GM19239 (cell line): ENCODE measurements at places on chromosomes 5 and 9.
A peak's percentile ranks its signal among the peaks of the same experiment; 100 is the strongest.

DNA sequence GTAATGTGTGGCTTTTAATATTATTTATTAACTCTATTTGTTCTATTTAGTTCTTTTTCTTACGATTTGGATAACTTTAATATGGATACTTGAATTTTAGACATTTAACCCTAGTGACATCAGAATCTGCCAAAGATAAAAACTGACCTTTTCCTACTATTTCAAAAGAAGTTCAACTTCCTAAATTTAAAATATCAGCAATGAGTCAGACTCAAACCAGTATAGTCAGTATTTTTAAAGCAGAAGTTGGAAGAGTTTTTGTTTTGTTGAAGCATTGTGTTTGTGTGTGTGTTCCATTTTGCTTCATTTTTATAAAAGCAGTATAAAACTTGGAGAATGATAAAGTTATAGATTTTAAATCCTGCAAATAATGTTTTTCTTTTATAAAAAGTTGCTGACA is 251.8 kb upstream of the RASA1 start:
- DNase-seq: no peak

DNA sequence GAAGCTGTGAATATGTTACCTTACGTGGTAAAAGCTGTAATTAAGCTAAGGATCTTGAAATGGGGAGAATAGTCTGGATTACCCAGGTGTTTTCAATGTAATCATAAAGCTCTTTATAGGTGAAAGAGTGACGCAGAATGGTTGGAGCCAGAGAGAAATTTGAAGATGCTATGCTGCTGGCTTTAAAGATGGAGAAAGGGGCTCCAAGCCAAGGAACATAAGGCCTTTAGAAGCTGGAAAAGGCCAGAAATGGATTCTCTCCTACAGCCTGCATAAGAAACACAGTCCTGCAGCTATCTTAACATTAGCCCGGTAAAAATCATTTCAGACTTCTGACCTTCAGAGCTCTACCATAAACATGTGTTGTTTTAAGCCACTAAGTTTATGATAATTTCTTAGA is 243.3 kb upstream of the VLDLR start:
- no peak for DNase-seq

GRCh38 chr5:3325972-3326840 is 269.4 kb upstream of the IRX1 start:
- DNase-seq: no peak

- no peak for DNase-seq
Observed at GRCh38 chr5:109146591-109146990, 263.2 kb downstream of the PJA2 start.

DNA sequence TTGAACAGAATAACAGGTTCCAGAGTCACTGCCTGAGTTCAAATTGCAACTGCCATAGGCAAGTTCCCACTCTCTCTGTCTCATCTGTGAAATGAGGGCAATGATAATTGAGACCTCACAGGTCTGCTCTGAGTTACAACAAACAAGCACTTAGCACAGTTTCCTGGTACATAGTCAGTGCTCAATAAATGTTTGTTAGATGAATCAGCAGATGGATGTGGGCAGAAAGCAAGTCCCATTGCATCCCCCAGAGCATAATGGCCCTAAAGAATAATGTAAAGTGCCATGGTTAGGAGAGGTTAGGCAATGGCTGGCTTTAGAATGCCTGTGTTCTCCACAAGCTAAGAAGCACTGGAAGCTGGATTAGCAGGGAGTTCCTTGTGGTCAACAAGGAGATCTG is 136.5 kb upstream of the LARP1 start:
- no peak for DNase-seq

DNA sequence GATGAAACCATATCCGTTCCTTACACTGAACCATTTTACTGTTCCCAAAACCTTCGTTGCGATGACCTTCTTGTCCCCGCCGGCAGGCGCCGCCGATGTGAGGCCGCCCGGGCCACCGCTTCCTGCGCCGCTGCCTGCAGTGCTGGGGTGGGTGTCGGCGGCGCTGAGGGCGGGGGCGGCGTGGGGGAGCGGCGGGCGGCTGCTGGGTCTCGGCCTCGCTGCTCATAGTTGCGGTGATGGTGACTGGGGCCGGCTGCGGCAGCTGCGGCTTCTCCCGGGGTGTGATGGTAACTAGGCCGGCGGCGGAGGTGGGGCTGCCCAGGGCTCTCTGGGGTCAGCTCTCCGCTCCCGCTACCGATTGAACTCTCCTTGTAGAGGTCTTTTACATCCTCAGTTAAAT is 14.1 kb upstream of the OR2S2 start:
- no peak for DNase-seq

DNA sequence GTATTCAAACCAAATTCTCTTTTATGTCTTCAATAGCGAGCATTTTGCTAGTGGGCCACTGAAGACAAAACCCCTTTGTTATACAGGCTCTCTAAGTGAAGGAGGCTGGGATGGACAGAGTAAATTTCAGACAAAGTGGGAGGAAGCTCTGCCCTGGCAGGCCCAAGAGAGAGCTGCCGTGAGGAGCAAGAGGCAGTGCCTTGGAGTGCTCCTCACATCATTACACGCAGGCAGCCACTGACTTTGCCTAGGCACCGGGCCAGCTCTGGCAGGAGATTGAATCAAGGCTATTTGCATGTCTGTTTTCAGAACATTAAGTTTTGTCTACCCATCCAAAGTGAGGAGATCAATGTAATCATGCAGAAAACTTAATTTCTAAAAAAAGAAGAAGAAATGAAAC is 167.7 kb downstream of the CCDC192 start:
- no peak for DNase-seq

GRCh38 chr5:11247224-11247623 is 486.2 kb upstream of the DAP start:
- DNase-seq: no peak

DNA sequence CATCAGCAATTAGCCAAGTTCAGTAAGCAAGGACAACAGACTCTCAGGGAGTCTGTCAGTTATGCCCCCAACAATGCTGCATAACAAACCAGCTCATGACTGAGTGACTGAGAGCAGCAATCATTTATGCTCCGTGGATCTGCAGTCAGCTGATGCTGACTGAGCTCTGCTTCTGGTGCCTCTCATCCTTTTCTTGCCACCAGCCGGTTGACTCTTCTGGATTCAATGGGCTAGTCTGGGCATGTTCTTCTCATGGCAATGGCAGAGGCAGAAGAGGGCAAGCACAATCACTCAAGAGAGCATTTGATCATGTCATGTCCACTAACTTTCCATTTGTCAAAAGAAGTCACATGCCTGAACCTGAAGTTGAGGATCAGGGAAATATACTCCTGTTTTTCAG is 157.0 kb upstream of the NTRK2 start:
- DNase-seq: no peak

DNA sequence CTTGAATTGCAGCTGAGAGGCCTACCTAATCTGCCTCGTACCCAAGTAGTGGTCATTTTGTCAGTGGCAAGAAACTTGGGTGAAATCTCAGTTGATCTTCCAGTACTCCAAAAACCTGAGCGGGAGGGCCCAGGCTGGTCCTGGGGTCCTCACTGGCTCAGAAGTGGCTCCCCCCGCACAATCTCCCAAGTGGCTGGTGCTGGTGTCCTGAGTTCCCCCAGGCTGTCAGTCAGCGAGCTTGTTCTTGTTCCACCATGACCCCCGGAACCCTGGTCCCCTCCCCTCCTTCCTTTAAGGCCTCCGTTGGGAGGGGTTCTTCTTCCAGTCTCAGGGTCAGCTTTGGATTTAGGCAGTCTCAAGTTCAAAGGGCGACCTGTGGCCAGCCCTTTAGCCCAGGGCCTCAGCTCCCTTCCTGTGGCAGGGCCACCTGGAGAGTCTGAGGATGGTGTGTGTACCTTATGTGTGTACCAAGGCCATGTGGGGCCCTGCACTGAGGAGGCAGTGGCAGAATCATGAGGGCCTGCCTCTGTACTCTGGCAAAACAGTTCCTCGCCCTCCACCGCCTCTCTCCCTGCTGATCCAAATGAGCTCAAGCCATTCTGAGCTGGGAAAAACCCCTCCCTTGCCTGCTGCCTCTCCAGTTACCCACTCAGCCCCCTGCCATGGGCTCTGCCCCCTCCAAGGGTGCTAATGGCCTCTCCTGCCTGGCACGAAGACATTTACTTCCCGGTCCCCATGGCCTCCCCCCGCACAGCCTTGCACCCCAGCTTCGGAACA is 4.5 kb upstream of the DBN1 start:
- no peak for DNase-seq

GRCh38 chr9:29648601-29649000 is 2075.3 kb upstream of the C9orf72 start:
- DNase-seq: no peak

- no peak for DNase-seq
Observed at GRCh38 chr9:69293156-69293555, 31.9 kb upstream of the ENTREP1 start.

- no peak for DNase-seq
Observed at GRCh38 chr9:121774715-121775613, 123.5 kb downstream of the DAB2IP start.

GRCh38 chr5:102048940-102049339 is 247.1 kb downstream of the SLCO4C1 start:
- no peak for DNase-seq

- DNase-seq: no peak
Observed at GRCh38 chr5:72796001-72796400, 20.5 kb upstream of the TNPO1 start.

DNA sequence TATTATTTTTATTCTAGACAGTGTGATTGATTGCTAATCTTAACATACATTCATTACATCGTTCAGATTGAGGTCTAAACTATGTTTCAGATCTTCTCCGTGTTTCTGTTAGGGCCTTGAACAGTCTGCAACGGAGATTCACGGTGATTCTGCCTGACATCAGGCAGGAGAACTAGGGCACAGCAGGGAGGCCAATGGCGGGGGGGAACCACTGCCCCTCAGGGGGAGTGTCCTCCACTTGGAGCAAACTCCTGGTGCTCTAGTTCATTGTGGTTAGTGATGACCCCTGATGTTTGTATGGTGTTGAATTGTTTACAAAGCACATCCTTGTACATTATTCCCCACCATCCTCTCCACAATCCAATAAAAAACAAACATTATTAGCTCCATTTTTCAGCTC is 173.5 kb downstream of the ZNF608 start:
- no peak for DNase-seq

- peak; percentile 10 for DNase-seq
Observed at GRCh38 chr5:65825408-65826328, 100.7 kb upstream of the ERBIN start.

DNA sequence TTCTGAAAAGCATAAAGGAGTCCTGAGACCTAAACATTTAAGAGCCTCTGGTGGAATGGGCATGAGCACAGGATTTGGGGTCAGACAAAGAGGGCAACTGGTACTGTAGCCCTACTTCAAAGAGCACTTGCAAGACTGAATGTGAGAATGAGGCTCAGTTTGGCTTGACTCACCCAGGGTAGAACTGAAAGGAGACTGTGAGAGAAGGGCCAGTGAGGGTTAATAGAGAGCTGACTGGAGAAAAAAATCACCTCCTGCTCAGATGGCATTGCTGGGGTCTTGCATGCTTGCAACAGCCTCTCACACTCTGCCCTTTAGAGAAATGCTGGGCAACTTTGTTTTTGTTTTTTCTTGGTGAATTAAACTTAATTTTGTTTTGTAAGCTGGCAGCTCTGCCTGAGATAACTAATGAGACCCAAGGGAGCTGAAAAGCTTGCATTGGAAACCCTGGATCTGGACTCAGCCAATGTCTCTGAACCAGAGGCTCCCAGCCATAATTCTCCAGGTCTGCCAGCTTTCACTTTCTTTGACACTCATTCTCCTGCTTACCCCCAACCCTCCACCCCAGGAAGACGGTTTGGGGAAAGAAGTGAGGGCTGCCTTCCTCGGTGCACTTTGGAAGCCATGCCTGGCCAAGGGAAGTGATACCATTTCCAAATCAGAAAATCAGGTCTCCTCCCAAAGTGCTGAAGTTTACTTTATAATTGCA is 161.1 kb upstream of the PANK3 start:
- DNase-seq: no peak

DNA sequence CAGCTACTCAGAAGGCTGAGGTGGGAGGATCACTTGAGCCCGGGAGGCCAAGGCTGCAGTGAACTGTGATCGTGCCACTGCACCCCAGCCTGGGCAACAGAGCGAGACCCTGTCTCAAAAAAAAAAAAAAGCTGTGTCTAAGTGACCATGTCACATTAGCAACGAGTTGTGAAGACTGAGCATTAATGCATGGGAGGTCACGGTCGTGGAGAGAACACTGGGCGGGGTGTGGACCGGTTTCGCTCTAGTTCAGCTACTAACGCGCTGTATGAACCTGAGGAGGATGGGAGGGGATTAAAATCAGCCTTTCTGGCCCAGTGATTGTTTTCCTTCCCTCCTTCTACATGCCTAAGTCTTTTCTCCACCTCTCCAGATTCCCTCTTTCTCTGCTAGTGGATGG is 56.7 kb upstream of the CARTPT start:
- DNase-seq: no peak

DNA sequence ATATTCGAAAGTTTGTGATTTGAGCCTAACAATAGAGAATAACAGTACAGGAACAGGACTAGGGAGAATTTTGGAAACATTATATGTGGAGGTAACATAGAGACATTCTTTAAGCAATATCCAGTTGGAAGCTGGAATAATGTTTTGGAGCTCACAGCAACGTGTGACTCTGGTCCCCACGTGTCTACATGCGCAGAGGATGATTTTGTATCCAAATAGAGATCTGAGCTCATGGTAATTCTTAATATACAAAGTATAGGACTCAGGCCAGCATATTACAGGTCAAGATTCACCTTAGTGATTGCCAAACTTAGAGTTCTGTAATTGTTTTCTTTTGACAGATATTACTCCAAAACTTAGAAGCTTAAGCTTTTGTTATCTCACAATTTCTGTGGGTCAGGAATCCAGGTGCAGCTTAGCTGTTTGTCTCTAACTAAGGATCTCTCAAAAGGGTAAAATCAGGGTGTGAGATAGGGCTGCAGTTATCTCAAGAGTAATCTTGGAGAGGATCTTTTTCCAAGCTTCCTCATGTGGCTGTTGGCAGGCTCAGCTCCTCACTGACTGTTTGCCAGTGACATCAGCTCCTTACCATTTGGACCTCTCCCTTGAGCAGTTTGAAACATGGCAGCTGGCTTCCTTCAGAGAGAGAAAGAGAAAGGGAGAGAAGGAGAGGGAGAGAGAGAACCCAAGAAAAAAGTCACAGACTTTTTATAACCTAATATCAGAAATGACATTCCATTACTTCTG is 272.0 kb upstream of the ZNF462 start:
- no peak for DNase-seq

DNA sequence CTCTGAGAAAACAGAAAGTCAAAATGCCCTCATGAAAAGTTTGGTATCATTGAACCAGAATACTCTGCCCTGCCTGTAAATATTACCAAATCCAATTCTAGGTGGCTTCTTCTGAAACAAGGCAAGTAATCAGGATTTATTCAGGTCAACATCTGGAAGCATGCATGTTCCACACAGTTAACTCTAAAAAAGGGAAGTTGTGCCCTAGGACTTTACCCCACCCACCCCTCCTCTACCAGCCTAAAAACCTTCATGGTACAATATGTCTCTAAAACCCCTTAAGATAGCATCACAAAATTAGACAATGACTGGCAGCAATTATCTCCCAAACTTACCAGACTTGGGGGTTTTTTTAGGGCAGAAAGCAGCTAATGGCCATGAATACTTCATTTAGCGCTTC is 414.8 kb upstream of the SLC30A5 start:
- no peak for DNase-seq

- DNase-seq: no peak
Observed at GRCh38 chr5:114858665-114859437, 310.9 kb downstream of the TRIM36 start.

- DNase-seq: no peak
Observed at GRCh38 chr5:65262649-65263059, 219.1 kb downstream of the ADAMTS6 start.

GRCh38 chr5:57698802-57699201 is 216.2 kb upstream of the ACTBL2 start:
- no peak for DNase-seq

- DNase-seq: no peak
Observed at GRCh38 chr9:130986356-130986965, 22.5 kb upstream of the LAMC3 start.

- no peak for DNase-seq
Observed at GRCh38 chr9:18756712-18757125, 276.3 kb downstream of the SAXO1 start.
